Pancreas (tissue), 10 donors: ENCODE measurements at places on chromosomes 1 and 21. TPM values are rescaled to one million over a fixed set of nuclear protein-coding genes. Genes with fewer than 3 reads are reported as not detected.

DNA sequence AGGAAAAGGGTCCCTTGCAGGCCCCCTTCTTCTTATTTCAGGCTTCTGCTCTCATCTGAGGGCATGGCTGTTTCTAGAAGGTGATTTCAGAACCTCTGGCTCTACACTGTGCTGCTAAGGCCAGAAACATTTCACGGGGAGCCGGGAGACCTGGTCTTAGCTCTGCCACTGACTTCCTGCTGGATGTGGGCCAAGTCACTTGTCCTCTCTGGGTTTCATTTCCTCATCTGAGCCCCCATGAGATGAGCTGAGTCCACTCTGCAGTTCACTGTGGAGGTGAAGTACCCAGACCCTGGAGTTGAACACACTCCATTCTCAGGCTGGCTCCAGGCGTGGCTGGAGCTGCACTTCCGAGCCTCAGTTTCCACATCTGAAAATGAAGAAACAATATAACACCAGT is 2.1 kb downstream of the PADI1 start:
- H3K27me3 ChIP-seq, result no peaks in the 10 kb centered on the region
- H3K27ac ChIP-seq, result no peak overlapping the region
- no peaks in the 10 kb centered on the region for H3K36me3 ChIP-seq
- H3K4me1 ChIP-seq, result no peaks in the 10 kb centered on the region
- H3K4me3 ChIP-seq, result no peak overlapping the region

GRCh38 chr1:192954705-192955265 is 104.4 kb downstream of the UCHL5 start:
- H3K36me3 ChIP-seq, result no peaks in the 10 kb centered on the region
- no peak overlapping the region for H3K4me3 ChIP-seq
- DNase-seq, result no peak
- H3K27me3 ChIP-seq, result no peaks in the 10 kb centered on the region

DNA sequence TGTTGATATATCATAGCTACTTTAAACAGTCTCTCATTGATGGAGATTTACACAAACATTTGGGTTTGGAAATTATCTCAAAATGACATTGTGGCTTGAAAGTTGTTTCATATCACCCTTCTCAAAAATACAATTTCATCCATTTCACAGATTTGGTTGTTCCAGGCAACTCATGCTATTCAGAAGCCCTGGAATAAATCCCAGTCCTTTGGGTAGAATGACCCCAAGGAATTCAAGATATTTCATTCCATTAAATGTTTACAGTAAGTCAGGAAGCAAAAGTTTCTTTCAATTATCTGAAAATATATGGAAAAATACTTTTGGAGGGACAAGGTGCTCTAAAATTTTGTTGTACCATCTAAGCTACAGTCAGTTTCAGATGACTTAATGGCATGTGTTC is 27.1 kb downstream of the MPZL1 start:
- H3K4me1 ChIP-seq, result no peaks in the 10 kb centered on the region
- no peak for DNase-seq

GRCh38 chr21:41991659-41992058 is 18.5 kb downstream of the ZBTB21 start:
- no peaks in the 10 kb centered on the region for H3K27me3 ChIP-seq
- H3K4me1 ChIP-seq, result no peaks in the 10 kb centered on the region
- DNase-seq, result no peak
- H3K36me3 ChIP-seq, result peaks cover 3% of the 10 kb centered on the region

- H3K27ac ChIP-seq, result no peak overlapping the region
- H3K27me3 ChIP-seq, result no peaks in the 10 kb centered on the region
- peaks cover 8% of the 10 kb centered on the region for H3K4me1 ChIP-seq
- no peak for DNase-seq
- H3K36me3 ChIP-seq, result no peaks in the 10 kb centered on the region
These were observed 7.1 kb upstream of the SHISA4 start for GRCh38 chr1:201881617-201882016.

DNA sequence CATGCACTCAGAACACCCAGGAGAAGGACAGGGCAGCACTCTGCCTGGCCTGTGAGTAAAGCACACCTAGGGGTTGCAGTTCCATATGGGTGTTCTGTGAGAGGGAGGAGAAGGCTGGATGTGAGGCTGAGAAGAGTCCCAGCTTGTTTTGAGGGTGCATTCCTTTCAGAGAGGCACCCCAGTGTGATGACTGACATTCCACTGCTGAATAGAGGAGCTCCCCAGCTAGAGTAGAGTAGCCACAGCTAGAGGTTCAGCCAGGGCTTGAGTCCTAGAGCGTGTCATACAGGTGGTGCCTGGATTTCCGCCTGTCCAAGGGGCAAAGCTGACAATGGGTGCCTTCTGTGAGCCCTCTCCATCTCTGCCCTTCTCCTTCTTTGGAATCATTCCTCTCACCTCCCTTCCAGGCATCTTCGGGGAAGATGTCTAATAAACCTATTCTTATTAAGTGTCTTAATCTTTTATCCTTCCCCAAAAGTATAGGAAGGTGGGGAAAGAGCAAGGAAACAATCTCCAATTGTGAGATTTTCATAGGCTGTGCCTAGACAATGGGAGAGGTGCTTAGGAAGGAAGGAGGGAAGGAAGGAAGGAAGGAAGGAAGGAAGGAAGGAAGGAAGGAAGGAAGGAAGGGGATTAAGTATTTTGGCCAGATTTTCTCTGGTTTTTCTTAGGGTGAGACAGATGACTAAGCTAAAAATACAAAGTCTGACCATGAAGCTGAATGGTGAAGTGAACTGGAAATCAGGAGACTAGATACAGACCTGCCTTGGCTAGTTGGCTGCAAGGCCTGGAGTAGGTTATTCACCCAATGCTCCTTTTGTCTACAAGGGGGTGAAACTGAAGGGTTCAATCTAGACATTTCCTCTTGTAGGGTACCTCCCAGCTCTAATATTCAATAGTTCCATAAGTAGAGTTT is 43.6 kb upstream of the SYT6 start:
- no peaks in the 10 kb centered on the region for H3K27me3 ChIP-seq
- H3K27ac ChIP-seq, result no peak overlapping the region
- H3K36me3 ChIP-seq, result no peaks in the 10 kb centered on the region
- DNase-seq, result no peak

DNA sequence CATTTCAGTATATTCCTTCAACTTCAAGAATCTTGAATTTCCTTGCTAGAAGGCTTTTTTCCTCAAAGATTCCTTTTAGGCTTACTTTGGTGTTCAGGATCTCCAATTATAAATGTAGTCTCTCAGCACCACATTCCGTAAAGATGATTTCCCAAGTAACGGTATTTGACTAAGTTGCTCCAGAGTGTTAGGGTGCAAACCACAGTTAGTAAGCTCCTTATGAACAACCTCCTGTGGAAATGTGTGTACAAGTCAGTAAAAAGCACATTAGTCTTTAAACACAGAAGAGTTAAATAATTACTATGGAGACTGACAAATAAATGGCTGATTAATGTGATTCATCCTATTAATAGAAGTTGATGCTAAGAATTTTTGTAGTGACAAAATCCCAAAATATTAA is 10.3 kb downstream of the DONSON start:
- peaks cover 22% of the 10 kb centered on the region for H3K36me3 ChIP-seq
- DNase-seq, result no peak
- H3K27me3 ChIP-seq, result no peaks in the 10 kb centered on the region
- H3K27ac ChIP-seq, result no peak overlapping the region

DNA sequence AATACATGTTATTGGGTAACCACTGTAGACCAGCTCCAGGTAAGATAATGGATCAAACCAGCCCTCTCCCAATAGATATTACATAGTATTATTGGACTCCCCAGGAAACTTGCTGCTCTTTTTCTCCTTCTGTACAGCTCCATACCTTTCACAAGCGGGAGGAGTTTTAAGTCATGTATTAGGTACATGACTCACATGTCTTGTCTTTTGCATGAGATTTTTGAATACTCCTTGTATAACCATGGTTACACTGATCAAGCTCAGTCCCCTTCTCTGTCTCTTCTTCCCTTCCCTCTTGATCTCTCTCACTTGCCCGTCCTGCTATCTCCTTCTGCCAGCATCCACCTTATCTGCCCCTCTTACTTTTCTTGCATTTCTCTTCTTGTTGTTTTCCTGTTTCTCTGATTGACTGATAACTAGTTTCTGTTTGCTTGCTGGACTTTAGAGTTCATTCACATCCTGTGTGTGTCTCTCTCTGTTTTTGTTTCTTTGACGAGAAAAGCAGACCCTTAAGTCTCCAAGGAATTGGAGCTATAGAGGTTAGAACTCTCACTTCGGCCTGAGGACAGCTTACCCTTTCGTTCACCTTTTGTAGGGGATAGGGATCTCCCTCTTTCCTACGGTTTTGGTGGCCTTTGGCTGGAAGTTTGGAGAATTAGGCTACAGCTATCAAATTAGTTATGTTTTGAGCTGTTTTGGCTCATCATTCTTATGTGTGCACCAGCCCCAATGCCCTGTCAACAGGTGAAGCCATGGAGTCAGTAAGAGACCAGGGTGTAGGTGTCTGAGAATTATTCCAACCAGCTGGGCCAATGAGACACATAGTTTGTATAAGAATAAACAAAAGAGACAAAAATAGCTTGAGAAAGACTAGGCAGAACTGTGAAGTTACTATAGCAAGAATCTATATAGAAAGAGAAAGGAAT is 49.0 kb upstream of the ASB17 start:
- DNase-seq, result no peak
- H3K4me1 ChIP-seq, result no peaks in the 10 kb centered on the region
- no peaks in the 10 kb centered on the region for H3K36me3 ChIP-seq
- no peak overlapping the region for H3K27ac ChIP-seq
- H3K4me3 ChIP-seq, result no peak overlapping the region

Gene DRAXIN
- 0.03 TPM for total RNA-seq

Gene GPR52
- 0.39 TPM for total RNA-seq
